ENCODE measurements at places on chromosomes 2 and 18. TPM values are rescaled to one million over a fixed set of nuclear protein-coding genes. Genes with fewer than 3 reads are reported as not detected.

- H3K27ac ChIP-seq: no peak overlapping the region
- no peak overlapping the region for H3K4me3 ChIP-seq
- H3K27me3 ChIP-seq: no peaks in the 10 kb centered on the region
- no peaks in the 10 kb centered on the region for H3K4me1 ChIP-seq
Observed at GRCh38 chr2:108634011-108634410, 85.3 kb upstream of the RANBP2 start.

DNA sequence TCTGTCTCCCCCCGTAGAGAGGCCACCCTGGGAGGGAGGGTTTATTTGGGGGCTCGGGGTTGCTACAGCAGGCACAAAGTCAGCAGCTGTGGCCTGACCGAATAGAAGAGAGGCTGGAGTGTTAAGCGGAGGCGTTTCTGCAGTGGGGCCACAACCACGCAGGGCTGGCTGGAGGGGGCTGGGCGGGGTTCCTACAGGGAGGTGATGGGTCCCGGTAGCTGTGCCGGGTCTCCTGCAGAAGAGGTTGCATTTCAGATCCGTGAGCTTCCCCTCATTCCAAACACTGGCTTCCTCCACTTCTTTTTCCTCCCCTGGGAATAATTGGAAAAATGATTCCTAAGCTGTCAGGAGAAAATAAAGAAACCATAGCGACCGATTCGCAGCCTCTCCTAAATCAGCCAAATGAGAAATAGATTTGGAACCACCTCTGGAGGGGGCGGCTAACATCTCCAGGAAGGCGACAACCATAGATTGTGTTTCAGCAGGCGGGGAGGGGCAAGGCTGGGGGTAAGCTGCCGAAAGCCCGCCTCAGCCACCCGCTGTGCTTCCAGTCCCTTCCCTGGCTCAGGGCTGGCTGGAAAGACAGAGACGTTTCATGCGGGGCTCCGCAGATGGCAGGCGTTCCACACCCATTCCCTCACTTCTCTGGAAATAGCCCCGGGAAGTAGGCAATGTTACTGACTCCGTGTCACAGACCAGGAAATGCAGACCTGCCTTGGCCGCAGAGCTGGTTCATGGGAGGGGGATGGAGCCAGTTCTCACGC lies 85.6 kb upstream of the TAF1B start:
- no peak overlapping the region for H3K4me3 ChIP-seq
- no peak for DNase-seq
- H3K36me3 ChIP-seq: no peaks in the 10 kb centered on the region

DNA sequence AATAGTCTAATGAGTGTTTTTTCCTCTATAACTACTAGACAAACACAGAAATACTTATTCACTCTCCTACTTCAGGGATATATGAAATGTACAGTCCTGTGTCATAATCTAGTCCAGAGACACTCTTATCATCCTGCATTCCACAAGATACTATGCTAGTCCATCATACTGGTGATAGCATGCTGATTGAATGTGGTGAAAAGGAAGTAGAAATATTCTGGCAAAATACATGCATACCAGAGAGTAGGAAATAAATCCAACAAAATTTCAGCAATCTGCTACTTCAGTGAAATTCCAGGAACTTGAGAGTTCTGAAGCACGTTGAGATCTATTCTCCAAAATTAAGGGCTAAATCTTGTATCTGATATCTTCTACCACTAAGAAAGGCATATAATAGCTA lies 353.9 kb downstream of the PID1 start:
- H3K4me1 ChIP-seq: no peaks in the 10 kb centered on the region
- no peak for DNase-seq
- H3K4me3 ChIP-seq: no peak overlapping the region
- no peaks in the 10 kb centered on the region for H3K36me3 ChIP-seq
- H3K27me3 ChIP-seq: no peaks in the 10 kb centered on the region

- 0 out of 2 replicates have a peak, but pooled peaks cover 6% of the 10 kb centered on the region for H3K27me3 ChIP-seq
- no peak for DNase-seq
- no peak overlapping the region for H3K4me3 ChIP-seq
Observed at GRCh38 chr2:26540306-26540705, 62.4 kb upstream of the OTOF start.

DNA sequence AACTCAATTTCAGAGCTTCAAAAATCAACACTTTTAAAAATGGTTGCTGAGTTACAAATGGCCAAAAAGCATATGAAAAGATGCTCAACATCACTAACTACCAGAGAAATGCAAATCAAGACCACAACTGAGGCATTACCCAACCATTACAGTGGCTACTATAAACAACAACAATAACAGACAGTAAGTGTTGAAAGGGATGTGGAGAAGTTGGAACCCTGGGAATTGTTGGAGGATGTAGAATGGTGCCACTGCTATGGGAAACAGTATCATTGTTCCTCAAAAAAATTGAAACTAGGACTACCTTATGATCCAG lies 173.3 kb upstream of the SPRED2 start:
- H3K27me3 ChIP-seq: no peaks in the 10 kb centered on the region
- peaks cover 6% of the 10 kb centered on the region for H3K4me1 ChIP-seq
- DNase-seq: no peak
- H3K4me3 ChIP-seq: no peak overlapping the region

GRCh38 chr18:13447621-13448334 lies 229.2 kb downstream of the LDLRAD4 start:
- H3K4me1 ChIP-seq: no peaks in the 10 kb centered on the region
- H3K4me3 ChIP-seq: no peak overlapping the region
- H3K36me3 ChIP-seq: no peaks in the 10 kb centered on the region
- no peak for DNase-seq
- no peak overlapping the region for H3K27ac ChIP-seq
- H3K27me3 ChIP-seq: peaks cover 96% of the 10 kb centered on the region

GRCh38 chr18:23433360-23433759 lies 19.7 kb upstream of the RIOK3 start:
- H3K4me3 ChIP-seq: no peak overlapping the region
- no peak for DNase-seq
- H3K4me1 ChIP-seq: peaks cover 4% of the 10 kb centered on the region
- no peak overlapping the region for H3K27ac ChIP-seq

GRCh38 chr18:6569813-6570212 lies 155.1 kb upstream of the L3MBTL4 start:
- 0 out of 2 replicates have a peak, but pooled peaks cover 4% of the 10 kb centered on the region for H3K27me3 ChIP-seq
- DNase-seq: no peak
- H3K4me3 ChIP-seq: no peak overlapping the region
- H3K36me3 ChIP-seq: no peaks in the 10 kb centered on the region
- H3K27ac ChIP-seq: no peak overlapping the region
- no peaks in the 10 kb centered on the region for H3K4me1 ChIP-seq

DNA sequence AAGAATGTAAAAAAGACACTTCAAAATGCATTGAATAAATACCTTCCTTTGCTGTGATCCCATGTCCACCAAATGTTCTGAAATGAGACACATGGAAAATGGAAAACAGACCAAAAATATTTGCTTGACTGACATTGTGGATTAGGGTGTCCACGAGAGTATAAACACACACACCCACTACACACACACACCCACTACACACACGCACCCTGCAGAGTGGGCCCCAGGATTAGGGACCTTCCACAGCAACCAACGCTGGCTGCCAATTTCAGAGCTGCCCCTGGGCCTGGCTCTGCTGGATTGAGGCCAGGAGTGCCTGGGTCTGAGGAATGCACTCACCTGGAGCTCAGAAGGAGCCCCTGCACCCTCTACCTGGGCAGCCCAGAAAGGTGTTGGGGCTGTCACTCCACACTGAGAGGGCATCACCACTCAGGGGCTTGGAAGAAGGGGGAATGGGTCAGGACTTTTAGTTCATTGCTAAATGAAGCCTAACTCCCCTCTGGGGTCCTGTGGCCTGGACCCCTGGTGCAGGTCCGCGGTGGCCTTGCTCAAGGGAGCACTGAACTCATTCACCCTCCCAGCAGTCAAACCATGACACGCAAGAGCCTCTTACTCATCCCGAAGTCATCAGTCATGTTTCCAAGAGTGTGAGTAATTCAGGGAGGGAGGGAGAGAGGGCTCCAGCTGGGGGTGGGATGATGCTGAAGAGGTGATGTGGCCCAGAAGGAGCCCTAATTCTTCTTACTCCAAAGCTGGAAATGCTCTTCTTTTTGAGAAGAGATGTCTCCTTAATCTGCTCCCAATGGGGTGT lies 50.2 kb upstream of the PLB1 start:
- no peaks in the 10 kb centered on the region for H3K27me3 ChIP-seq
- no peak overlapping the region for H3K4me3 ChIP-seq
- 0 out of 2 replicates have a peak overlapping the region, but pooled peaks have one; percentile 16 for H3K27ac ChIP-seq
- peak; percentile 68 for DNase-seq
- peaks cover 65% of the 10 kb centered on the region for H3K4me1 ChIP-seq

- no peak overlapping the region for H3K4me3 ChIP-seq
- H3K27me3 ChIP-seq: peaks cover 35% of the 10 kb centered on the region
- H3K4me1 ChIP-seq: no peaks in the 10 kb centered on the region
- H3K27ac ChIP-seq: no peak overlapping the region
Observed at GRCh38 chr2:1541819-1542475, 128.7 kb downstream of the TPO start.

DNA sequence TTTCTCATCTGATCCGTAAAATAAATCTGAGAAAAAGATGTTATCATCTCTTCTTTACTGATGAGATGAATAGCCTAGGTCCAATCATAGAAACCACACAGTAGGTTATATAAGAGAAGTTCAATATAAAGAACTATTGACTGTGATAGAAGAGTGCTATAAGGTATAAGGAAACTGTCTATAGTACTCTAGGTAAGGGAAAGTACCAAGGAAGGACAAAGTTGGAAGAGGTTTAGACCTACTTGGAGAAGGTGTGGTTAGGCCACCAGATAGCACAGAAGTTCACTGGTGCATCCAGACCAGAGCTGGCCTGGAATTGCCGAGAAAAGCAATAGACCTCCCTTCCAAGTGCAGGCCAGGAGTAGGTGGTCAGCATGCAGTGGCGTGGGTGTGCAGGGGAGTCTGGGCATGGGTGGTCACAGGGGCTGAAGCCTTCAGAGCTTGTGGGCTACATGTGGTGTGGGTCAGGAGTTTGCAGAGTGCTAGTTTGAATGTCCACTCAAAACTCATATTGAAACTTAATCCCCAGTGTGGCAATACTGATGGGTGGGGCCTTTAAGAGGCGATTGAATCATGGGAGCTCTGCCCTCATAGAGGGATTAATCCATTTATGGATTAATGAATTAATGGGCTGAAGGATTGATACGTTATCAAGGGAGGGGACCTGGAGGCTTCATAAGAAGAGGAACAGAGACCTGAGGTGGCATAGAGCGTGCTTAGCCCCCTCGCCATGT lies 86.3 kb downstream of the ALPK2 start:
- no peaks in the 10 kb centered on the region for H3K27me3 ChIP-seq
- H3K36me3 ChIP-seq: no peaks in the 10 kb centered on the region
- peak overlapping the region; percentile 88 for H3K27ac ChIP-seq
- H3K4me3 ChIP-seq: no peak overlapping the region
- peaks cover 41% of the 10 kb centered on the region for H3K4me1 ChIP-seq

GRCh38 chr18:27583466-27583865 lies 398.4 kb upstream of the CHST9 start:
- H3K4me1 ChIP-seq: no peaks in the 10 kb centered on the region
- no peaks in the 10 kb centered on the region for H3K36me3 ChIP-seq
- no peak overlapping the region for H3K27ac ChIP-seq
- no peak overlapping the region for H3K4me3 ChIP-seq
- no peaks in the 10 kb centered on the region for H3K27me3 ChIP-seq

DNA sequence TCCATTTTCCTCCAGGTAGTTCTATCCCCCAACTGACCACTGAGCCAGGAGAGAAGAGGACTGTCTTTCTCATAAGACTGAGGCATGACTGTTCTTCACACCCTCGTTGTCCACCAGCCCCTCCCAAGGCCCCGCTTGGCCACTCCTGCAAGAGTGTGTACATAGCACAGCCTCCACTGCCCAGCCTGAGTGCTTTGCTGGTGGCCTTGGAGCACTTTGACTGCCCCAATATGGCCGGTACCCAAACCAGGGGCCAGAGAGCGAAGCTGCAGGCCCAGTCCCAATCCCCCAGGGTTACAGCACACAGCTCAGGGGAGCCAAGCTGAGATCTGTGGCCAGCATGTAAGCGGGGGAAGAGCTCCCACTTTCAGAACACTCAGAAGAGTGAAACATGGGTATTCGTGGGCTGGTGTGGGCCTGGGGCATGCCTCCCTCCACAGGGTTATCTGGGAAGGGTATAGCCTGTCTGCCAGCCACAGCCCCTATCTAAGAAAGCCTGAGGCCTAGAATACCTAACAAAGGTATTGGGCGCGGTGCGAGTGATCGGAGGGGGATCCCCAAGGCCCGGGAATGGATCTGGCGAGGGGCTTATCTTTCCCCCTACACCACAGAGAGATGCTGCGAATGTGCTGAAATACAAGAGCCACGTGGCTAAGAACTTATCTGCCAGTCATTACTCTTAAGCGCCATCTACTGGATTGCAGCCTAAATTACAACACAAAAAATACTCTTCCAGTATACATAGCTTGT lies 163.8 kb downstream of the WDPCP start:
- DNase-seq: no peak
- no peaks in the 10 kb centered on the region for H3K27me3 ChIP-seq
- H3K36me3 ChIP-seq: no peaks in the 10 kb centered on the region
- H3K27ac ChIP-seq: no peak overlapping the region

GRCh38 chr2:64003239-64003638 lies 16.0 kb downstream of the VPS54 start:
- no peaks in the 10 kb centered on the region for H3K36me3 ChIP-seq
- H3K27me3 ChIP-seq: no peaks in the 10 kb centered on the region
- no peak overlapping the region for H3K4me3 ChIP-seq
- no peaks in the 10 kb centered on the region for H3K4me1 ChIP-seq
- DNase-seq: no peak

HOXD13 gene
- not detected for total RNA-seq

CBLN2 gene
- total RNA-seq: not detected

B3GNT7 gene
- total RNA-seq: 14.0 TPM

DNAJC10 gene
- total RNA-seq: 167 TPM

SP5 gene
- 7.3 TPM for total RNA-seq

CCDC178 gene
- total RNA-seq: not detected

CIB4 gene
- total RNA-seq: not detected
